Inflammatory macrophage treated with lipopolysaccharide for 1 hour (primary cell): ENCODE measurements at places on chromosomes 2 and 18.
A peak's percentile ranks its signal among the peaks of the same experiment; 100 is the strongest.

GRCh38 chr18:3604498-3605408 lies 154.8 kb downstream of the TGIF1 start:
- peak; percentile 88 for DNase-seq

DNA sequence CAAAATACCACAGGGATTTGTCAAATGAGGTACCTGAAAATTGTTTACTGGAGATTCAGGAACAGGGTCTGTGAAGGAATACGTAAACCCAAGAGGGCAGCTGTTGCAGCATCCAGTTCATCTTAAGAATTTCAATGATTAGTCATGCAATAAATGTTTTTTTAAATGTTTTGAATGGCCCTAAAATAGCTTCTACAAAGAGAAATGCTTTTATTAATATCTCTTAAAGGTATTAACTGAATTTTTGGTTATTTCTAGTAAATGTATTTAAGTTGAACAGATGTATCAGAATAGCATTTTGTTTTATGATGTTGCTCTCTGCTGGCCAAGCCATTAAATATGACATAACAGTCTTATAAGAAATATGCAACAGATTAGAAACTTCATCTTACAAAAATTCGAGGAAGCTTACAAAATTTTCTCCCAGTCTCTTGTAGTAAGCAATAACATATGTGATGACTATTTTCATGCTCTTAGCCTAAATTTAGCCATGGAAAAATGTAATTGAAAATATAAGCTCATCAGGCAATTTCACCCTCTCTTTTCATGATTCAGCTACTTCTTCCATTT lies 863.9 kb downstream of the SUCLG1 start:
- DNase-seq = no peak

- DNase-seq = no peak
Measured at GRCh38 chr2:207165121-207166038, at the start of gene KLF7. Gene KLF7 (minus strand): TSS chr2:207165948. CDS start chr2:207165568, 380 bp downstream.

DNA sequence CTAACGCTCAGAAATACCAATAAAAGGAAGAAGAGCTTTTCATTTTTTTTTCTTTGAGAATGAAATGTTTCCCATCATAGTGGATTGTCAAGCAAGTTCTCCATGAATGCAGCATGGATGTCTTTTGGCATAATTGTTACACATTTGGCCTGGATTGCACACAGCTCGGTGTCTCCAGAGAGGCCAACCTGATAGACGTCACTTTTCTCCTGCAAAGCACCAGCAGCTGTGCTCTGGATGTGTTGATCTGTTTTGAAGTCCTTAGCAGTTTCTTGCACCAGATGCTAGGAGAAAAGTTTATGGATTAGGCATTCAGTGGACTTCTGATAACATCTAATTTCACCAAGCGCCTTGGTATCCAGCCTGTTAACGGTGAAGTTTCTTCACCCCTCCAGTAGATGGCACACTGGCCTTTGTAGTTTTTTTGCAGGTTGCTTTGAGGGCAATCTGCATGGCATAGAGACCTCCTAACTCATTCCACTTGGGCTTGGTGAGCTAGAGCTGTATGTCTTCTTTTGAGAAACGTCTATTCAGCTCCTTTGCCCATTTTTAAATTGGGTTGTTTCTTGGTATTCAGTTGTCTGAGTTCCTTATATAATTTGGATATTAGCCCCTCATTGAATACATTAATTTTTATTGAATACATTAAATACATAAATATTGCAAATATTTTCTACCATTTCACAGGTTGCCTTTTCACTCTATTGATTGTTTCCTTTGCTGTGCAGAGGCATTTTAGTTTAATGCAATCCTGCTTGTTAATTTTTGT lies 59.7 kb downstream of the PTH2R start:
- peak; percentile 26 for DNase-seq

DNA sequence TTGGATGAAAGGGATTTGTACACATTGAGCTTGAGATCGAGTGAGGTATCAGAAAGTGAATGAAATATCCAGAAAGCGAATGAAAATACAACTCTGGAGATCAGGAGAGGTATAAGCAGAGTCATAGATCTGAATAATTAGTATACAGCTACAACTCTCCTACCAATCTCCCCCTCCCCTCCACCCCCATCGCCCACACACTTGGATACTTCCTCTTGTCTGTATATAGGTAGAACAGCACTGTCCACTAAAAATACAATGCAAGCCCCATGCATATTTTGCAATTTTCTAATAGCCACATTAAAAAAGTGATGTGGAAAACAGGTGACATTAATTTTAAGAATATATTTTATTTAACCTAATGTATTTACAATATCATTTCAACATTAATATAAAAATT lies 23.7 kb upstream of the WIPF1 start:
- no peak for DNase-seq

GRCh38 chr18:48729404-48729803 lies 190.6 kb downstream of the CTIF start:
- no peak for DNase-seq
